ENCODE measurements at places on chromosomes 1 and 21. TPM values are rescaled to one million over a fixed set of nuclear protein-coding genes. Genes with fewer than 3 reads are reported as not detected.

YARS1 gene
- total RNA-seq, result 85.5 TPM

NCDN gene
- total RNA-seq, result 16.6 TPM

- no peak for DNase-seq
These were observed 20.4 kb upstream of the SRSF4 start for GRCh38 chr1:29202053-29202452.

DNA sequence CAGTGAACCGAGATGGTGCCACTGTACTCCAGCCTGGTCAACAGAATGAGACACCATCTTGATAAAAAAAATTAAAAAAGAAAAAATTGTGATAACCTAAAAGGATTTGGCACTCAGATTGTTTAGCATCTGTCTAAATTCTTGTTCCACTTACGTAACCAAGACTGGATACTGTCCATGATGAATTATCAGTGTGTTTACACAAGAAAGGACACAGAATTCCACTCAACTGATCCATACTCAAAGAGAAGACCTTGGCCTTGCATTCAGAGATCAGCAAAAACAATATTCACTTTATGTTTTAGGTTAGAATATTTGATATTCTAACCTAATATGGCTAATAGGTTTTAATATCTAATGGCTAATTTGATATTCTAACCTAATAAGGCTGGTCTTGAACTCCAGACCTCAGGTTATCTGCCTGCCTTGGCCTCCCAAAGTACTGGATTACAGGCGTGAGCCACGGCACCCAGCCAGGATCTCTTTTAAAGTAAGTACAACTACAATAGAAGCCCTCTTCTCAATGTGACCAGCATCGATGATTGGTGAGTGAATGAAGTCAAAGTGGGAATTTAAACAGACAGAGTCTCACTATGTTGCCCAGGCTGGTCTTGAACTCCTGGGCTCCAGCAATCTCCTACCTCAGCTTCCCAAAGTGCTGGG, 43.1 kb upstream of the COX20 start:
- peak; percentile 42 for DNase-seq

DNA sequence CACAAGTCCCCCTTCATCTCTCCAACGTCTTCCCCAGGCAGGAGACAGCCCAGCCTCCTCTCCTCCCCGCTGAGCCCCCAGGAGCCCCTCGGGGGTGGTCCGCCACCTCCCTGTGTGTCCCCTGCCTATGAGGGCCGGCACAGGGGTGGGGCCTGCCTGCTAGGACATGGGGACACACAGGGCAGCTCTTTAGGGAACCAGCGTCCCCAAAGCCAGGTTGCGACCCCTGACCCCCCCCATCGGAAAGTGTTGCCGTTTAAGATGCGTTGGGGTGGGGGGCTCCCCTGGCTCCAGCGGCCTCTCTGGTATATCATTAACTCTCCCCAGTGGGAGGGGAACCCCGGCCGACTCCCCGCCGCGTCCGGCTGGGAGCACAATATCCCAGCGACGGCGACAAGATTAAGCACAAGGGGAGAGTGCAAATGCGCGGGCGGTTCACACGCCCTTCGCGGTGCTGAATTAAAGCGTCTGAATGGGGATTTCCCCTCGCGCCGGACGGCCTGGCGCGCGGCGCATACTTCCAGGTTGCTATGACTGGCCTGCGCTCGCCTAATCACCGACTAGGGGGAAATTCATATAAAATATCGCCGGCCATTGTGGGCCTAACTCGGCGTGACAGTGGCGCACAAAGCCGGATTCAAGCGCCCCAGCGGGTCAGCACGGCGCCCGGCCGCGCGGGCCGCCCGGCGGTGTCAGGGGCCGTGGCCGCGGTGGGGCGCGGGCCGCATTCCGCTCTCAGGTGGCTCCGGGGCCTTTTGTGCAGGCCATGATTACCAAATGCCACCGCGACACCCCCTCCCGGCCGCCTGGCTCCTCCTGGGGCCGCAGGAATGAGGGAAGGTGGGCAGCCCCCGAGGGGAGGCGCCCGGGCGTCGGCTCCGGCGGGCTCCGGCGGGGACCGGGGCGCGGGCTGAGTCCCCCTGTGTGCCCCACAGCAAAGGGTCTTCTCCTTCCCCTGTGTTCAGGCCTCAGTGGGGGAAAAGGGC, 30.9 kb downstream of the WNT3A start:
- DNase-seq, result peak; percentile 77

DNA sequence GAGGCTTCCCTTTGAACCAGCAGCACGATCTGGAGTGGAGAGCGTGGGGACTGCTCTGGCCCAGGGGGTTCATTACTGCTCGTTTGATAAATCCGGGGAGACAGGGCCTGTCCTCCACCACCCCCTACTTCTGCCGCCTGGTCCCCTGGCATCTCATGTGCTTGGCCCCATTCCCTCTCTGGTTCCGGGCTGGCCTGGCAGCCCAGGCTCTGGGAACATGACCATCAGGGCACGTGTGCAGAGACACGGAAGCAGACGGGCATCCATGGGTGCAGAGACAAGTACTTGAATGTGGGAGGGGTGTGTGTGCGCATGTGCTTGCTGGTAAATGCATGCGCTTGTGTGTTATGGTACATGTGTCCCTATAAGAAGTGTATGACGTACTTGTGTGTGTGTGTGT, 75.5 kb downstream of the KIRREL1 start:
- DNase-seq, result no peak

DNA sequence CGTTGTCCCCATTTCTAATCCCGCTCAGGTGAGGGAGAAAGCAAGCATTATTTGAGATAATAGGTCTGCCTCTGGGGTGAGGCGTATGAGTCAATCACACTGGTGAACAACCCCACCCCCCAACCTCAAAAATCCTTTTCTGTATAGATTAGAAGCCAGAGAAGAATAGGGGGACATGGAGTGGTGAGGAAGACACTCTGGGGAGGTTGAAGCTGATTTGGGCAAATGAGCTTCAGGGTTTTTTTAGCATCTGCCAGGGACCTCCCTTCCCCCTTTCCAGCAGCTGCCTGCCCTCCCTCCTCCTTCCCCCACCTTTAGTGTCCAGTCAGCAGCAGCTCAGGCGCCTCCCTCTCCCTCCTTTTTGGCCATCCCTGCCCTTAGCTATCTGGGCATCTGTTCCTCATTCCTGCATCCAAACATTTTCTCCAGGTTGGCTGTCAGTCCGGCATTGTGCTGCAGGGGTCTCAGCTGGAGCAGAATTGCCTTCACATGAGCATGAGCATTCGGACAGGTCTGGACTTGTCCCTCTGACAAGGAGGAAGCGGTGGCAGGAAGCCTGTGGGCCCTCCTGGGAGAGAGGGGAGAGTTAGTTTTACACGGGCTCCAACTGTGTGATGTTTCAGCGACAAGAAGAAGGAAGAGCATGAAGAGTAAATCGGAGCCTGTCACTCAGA, 30.8 kb upstream of the PTGFRN start:
- DNase-seq, result no peak

GRCh38 chr1:182829285-182829932, 9.7 kb upstream of the DHX9 start:
- no peak for DNase-seq

DNA sequence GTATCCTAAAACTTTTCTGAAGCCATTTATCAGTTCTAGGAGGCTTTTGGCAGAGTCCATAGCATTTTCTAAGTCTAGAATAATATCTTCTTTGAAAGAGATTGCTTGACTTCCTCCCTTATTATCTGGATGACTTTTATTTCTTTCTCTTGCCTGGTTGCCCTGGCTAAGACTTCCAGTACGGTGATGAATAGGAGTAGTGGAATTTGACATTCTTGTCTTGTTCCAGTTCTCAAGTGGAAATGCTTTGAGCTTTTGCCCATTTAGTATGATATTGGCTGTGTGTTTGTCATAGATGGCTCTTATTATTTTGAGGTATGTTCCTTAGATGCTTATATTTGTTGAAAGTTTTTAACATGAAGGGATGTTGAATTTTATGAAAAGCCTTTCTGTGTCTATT, 1647.9 kb downstream of the PLA2G4A start:
- DNase-seq, result no peak
